ENCODE measurements at places on chromosomes 1 and 21.
A peak's percentile ranks its signal among the peaks of the same experiment; 100 is the strongest.

DNA sequence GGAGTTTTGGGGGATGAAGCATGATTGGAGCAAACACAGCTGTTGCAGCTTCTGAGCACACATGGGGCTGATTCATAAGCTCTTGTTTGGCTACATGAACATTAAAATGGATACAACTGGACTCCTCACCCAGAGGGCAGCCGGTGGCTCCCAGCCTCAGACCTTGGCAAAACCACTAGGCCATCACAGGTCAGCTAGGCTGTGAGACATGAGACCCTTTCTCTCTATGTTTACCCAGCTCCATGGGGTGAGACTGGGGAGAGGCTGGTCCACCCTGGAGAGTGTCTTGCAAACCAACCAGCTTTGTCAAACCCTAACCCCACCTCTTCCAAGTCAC lies 388.7 kb downstream of the PTPRU start:
- no peak for DNase-seq

DNA sequence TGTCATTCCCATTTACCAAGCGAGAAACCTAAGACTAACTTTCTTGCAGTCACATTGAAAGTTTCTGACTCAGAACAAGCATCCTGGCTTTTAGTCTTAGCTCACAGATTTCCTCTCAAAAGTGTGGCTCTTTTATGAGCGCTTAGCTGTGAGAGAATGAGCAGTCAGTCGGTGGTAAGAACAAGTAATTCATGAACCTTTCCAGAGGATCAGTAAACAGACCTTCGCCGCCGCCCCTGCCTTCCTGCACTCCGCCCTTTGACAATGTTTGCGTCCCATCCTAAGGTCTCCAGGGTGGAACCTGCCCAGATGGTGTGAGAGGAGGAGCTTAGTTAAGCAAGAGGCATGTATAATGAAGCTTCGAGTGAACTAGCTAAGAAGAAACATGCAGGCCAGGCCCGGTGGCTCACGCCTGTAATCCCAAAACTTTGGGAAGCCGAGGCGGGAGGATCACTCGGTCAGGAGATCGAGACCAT lies 142.4 kb downstream of the GLUL start:
- DNase-seq: no peak

- no peak for DNase-seq
These were observed 83.3 kb upstream of the TMEM51 start for GRCh38 chr1:15070145-15070748.

GRCh38 chr1:228935855-228936727 lies 200.8 kb downstream of the RHOU start:
- DNase-seq: no peak

GRCh38 chr1:188433425-188433824 lies 1604.7 kb downstream of the PLA2G4A start:
- DNase-seq: no peak

GRCh38 chr1:67377253-67377652 lies 52.9 kb downstream of the SERBP1 start:
- no peak for DNase-seq

GRCh38 chr1:32496127-32496526 lies 31.3 kb downstream of the ZBTB8B start:
- DNase-seq: no peak

GRCh38 chr1:63892632-63893395 lies 119.0 kb downstream of the ROR1 start:
- DNase-seq: peak; percentile 68

DNA sequence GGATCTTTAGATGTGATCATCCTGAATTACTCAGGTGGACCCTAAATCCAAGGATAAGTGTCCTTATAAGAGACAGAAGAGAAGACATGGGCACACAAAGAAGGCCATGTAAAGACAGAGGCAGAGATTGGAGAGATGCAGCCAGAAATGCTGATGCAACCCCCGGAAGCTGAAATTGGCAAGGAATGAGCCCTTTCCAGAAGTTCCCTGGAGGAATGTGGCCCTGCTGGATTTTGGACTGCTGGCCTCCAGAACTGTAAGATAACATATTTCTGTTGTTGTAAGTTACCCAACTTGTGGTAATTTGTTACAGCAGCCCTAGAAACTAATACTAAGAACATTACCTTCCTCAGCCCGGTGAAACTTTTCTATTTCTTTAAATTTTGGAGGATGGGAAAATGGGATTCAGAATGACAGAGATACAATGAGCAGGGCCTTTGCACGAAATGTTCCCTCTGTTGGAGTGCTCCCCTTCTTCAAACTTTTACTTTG lies 11.2 kb upstream of the PLPP3 start:
- DNase-seq: no peak

DNA sequence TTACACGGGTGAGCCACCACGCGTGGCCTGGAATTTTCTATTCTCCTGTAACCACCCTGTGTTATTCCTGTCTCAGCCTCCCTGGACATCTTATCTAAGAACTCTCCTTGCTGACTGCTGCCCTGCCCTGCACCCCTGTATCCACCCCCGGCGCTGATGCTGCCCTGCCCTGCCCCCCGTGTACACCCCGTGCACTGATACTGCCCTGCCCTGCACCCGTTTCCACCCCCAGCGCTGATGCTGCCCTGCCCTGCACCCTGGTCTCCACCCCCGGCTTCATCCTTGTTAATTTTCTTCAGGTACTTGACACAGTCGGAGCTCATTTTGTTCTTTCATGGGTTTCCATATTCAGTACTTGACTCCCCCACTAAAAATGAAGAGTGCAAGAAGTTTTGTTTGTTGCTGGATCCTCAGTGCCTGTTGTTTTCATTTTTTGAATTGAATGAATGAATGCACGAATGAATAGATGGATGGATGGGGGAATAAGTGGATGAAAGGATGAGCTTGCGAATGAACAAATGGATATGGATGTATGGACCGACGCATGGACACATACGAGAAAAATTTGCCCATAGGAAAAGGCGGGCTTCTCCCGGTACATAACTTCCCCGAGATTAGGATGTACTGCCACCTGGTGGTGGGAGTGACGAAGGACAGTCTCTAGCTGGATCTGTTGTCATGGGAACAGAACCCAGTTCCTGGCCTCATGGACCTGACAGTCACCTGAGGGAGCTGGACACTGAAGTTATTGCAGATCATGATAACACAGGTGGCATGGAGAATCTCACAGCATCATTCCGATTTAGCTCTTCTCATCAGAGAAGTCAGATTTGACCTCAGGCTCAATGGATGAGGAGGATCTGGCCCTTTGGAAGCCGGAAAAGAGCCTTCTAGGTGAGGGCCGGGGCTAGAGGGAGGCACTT lies 14.9 kb downstream of the AADACL4 start:
- peak; percentile 70 for DNase-seq

- DNase-seq: no peak
These were observed 36.0 kb downstream of the UBE4B start for GRCh38 chr1:10068605-10069294.

DNA sequence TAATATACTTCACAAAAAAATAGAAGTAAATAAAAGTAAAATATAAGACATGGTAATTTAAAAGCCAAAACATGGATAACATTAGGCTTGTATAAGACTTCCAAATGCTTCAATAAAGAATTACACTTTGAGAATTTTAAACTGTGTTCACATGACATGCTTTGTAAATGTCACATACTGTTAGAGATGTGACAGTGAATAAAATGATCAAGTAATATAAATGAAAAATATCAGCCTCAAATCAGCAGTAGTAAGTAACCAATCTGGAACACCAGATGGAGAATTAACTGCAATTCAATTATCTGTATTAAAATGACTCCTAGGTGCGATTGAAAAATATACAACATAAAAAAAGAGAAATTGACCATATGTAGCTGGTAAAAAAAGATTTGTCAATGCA lies 1260.8 kb downstream of the BRINP3 start:
- DNase-seq: no peak

- no peak for DNase-seq
These were observed 157.8 kb upstream of the VAMP3 start for GRCh38 chr1:7613106-7613850.

- DNase-seq: no peak
These were observed 10.5 kb downstream of the SERINC2 start for GRCh38 chr1:31423418-31423947.

Measured in head of caudate nucleus (tissue), 42 donors.